ENCODE measurements at places on chromosomes 2 and 18. TPM values are rescaled to one million over a fixed set of nuclear protein-coding genes. Genes with fewer than 3 reads are reported as not detected.

SLC5A7 gene
- total RNA-seq: not detected

LHCGR gene
- not detected for total RNA-seq

FKBP7 gene
- 10.3 TPM for total RNA-seq

CNOT9 gene
- 70.3 TPM for total RNA-seq

HDHD2 gene
- 9.6 TPM for total RNA-seq

LRRC30 gene
- total RNA-seq: not detected

GRP gene
- total RNA-seq: not detected

LYG2 gene
- not detected for total RNA-seq

GKN2 gene
- total RNA-seq: not detected

ANKRD12 gene
- total RNA-seq: 7.9 TPM

CRYGC gene
- total RNA-seq: not detected

All from mammary microvascular endothelial cell (primary cell).